Tibial nerve (tissue), 4 donors: ENCODE measurements at places on chromosomes 16 and 17. TPM values are rescaled to one million over a fixed set of nuclear protein-coding genes. Genes with fewer than 3 reads are reported as not detected.

DNA sequence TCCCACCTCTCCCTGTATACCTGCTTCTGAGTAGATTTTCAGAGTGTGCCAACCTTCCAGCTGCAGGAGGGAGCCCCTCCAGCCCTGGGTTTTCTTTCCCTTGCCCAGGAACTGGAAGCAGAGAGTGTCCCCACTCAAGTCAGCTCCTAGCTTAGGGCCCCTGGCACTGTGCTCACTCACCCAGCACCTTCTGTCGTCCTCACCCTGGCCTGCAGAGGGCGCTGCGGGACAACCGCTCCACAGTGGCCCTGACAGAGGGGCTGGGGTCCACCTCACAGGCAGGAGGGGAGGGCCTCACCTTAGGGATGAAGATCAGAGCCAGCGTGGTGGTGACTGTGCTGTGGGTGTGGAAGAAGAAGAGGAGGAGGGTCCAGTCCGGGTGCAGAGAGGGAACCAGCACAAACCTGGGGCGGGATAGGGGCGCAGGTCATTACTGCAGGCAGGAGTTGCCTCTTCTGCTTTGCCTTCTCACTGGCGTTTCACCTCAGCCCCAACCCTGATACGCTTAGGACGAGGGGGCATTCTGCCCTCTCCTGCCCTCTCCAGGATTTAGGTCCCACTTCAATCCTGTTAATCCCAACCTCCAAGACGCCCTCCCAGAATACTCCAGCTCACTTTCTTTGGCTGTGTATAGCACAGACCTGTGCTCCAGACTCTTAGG, 10.0 kb downstream of the GPR179 start:
- H3K4me3 ChIP-seq: no peak overlapping the region
- no peaks in the 10 kb centered on the region for H3K27me3 ChIP-seq
- no peaks in the 10 kb centered on the region for H3K36me3 ChIP-seq
- no peak for DNase-seq

DNA sequence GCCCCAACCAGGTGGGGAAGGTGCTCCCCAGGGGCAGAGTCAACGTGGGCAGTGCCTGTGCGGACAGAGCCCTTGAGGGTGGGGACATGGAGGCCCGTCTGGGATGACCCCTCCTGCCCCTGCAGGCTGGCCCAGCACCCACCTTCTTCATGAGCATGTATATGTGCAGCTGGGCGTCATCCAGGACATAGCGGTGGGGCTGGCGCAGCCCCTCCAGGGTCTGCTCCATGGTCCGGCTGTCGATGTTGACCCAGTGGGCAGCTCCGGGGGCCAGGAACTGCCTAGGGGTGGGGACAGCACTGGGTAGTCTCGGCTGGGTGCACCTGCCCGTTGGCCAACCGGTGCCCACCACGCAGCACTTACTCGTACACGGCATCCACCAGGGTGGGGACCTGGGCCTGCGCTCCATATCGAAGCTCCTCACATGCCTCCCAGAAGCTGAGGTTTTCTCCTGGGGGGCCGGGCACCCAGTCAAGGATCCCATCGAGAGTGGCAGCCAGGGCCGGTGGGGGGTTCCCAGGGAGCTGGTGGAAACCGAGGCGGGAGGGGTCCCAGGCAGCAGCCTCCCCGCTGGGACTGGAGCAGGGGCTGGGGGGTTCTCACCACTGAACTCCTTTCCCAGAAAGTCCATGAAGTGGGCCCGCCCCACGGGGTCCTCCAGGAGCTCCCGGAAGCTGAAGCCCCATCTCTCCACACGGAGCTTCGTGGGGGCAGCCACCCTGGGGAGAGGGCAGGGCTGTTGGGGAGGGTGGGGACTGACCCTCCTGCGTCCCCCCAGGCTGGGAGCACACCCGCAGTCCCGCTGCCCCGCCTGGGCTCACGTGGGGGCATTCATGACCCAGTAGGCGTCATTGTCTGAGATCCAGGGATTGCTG, 5.1 kb downstream of the RGS11 start:
- H3K4me3 ChIP-seq: no peak overlapping the region
- H3K27ac ChIP-seq: no peak overlapping the region
- no peak for DNase-seq
- H3K27me3 ChIP-seq: no peaks in the 10 kb centered on the region

Gene MT4
- total RNA-seq: not detected

DNA sequence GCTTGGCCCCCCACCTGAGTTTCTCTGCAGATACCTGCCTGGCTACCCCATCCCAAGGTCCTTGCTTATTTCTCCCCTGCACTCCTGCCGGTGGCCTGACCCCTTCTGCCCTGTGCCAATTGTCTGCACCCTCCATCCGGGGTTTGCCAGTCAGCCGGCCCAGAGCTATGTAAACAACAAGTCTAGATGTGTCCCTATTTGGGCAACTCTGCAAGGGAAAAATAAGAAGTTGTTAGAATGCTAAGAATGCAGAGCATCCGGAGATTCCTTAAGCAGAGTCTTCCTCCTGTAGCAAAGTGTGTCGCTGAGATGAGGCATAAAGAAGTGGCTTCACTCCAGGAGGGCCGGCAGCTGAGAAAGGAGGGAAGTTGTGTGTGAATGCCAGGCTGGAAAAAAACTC, 46.6 kb downstream of the RGS9 start:
- no peaks in the 10 kb centered on the region for H3K36me3 ChIP-seq
- no peak overlapping the region for H3K27ac ChIP-seq
- no peaks in the 10 kb centered on the region for H3K27me3 ChIP-seq
- no peak overlapping the region for H3K4me3 ChIP-seq

Gene OTOP2
- total RNA-seq: not detected

GRCh38 chr16:70018254-70018653, 67.1 kb downstream of the CLEC18A start:
- H3K36me3 ChIP-seq: peaks cover 67% of the 10 kb centered on the region
- H3K27ac ChIP-seq: no peak overlapping the region
- no peak for DNase-seq
- H3K4me3 ChIP-seq: no peak overlapping the region
- no peaks in the 10 kb centered on the region for H3K4me1 ChIP-seq

DNA sequence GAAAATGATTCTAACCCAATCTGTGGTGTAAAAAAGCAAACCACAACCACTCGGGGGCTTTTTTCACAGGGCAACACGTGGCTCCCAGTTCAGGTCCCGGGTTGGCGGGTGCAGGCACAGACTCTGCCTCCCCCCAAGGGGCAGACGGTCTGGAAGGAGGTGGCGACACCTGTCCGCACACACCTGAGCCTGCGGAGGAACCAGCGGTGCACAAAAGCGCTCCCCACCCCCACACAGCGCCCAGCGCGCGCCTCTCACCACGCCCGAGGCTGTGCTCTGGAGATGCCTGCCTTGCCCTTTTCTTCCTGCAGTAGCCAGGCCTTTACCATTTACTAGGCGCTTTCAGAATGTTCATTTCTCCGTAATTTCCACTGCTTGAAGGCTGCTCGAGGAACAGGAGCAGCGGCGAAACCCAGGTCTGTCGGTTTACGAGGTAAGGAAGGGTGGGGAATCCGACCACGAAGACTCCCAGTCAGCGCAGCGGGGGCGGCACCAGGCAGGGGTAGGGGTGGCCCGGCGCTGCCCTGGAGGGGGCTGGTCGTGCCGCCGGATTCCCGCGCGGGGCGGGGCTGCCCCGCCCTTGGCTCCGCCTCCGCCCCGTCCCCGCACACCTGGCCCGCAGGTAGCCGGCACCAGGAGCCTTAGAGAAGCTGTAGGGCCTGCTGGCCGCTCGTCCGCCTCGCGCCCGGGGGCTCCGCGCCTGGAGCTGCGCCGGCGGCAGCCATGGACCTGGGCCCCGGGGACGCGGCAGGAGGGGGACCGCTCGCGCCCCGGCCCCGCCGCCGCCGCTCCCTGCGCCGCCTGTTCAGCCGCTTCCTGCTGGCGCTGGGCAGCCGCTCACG, at the start of gene USP43:
TSS of gene USP43 (plus strand) at position 608 of the 842 bp plus-strand sequence. CDS start at position 724, 116 bp downstream.
- no peaks in the 10 kb centered on the region for H3K4me1 ChIP-seq
- H3K27me3 ChIP-seq: no peaks in the 10 kb centered on the region
- no peak within 1 kb of the TSS for H3K27ac ChIP-seq
- H3K36me3 ChIP-seq: no peaks in the 10 kb centered on the region
- no peak for DNase-seq

DNA sequence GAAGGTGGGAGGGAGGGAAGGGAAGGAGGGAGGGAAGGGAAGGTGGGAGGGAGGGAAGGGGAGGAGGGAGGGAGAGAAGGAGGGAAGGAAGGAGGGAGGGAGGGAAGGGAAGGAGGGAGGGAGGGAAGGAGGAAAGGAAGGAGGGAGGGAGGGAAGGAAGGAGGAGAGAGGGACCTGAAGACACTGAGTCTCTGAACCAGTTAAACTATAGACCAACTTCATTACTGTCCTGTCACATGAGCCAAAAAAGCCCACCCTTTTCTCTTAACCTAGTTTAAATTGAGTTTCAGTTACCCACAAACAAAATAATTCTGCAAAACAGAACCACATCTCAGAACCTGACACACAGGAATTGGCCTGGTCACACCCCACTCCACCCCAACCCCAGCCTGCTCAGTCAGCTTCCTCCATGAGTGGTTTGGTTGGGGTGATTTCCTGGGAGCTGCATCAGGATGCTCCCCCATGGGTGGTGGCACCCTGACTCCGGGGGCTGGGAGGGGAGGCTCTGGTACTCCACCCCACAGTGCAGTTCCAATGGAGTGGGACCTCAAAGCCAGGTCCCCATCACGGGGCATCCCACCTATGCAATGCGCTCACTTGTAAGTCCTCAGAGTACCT, 4.7 kb upstream of the PRR29 start:
- no peak overlapping the region for H3K27ac ChIP-seq
- no peak for DNase-seq
- no peaks in the 10 kb centered on the region for H3K36me3 ChIP-seq
- H3K27me3 ChIP-seq: peaks cover 63% of the 10 kb centered on the region
- H3K4me1 ChIP-seq: no peaks in the 10 kb centered on the region

GRCh38 chr17:4856271-4856936, 23.3 kb downstream of the MINK1 start:
- DNase-seq: no peak
- H3K36me3 ChIP-seq: no peaks in the 10 kb centered on the region
- H3K4me1 ChIP-seq: peaks cover 24% of the 10 kb centered on the region
- H3K4me3 ChIP-seq: no peak overlapping the region

Gene PRSS27
- total RNA-seq: 2.4 TPM

Gene TMEM100
- total RNA-seq: 33.4 TPM

- no peak for DNase-seq
- no peaks in the 10 kb centered on the region for H3K27me3 ChIP-seq
- no peak overlapping the region for H3K4me3 ChIP-seq
Observed at GRCh38 chr17:40487371-40488020, 13.9 kb downstream of the TNS4 start.

GRCh38 chr16:49352892-49353291, 20.7 kb upstream of the C16orf78 start:
- no peaks in the 10 kb centered on the region for H3K36me3 ChIP-seq
- peaks cover 24% of the 10 kb centered on the region for H3K27me3 ChIP-seq
- no peaks in the 10 kb centered on the region for H3K4me1 ChIP-seq
- H3K27ac ChIP-seq: no peak overlapping the region
- DNase-seq: no peak
- H3K4me3 ChIP-seq: no peak overlapping the region

Gene CYGB
- total RNA-seq: 40.2 TPM

Gene EIF3C
- total RNA-seq: 158 TPM

- no peak overlapping the region for H3K4me3 ChIP-seq
- H3K36me3 ChIP-seq: peaks cover 91% of the 10 kb centered on the region
- DNase-seq: no peak
- H3K4me1 ChIP-seq: no peaks in the 10 kb centered on the region
- no peaks in the 10 kb centered on the region for H3K27me3 ChIP-seq
- no peak overlapping the region for H3K27ac ChIP-seq
Observed at GRCh38 chr17:49715216-49715615, 7.5 kb upstream of the SLC35B1 start.

- DNase-seq: no peak
- H3K27ac ChIP-seq: peak within 1 kb of the TSS; percentile 92
- peak within 1 kb of the TSS; percentile 87 for H3K4me3 ChIP-seq
- no peaks in the 10 kb centered on the region for H3K27me3 ChIP-seq
- H3K36me3 ChIP-seq: peaks cover 2% of the 10 kb centered on the region
- peaks cover 11% of the 10 kb centered on the region for H3K4me1 ChIP-seq
Observed at GRCh38 chr17:19378416-19379360, at the start of gene MAPK7. Gene MAPK7, plus strand, starts transcription at chr17:19378498. Its CDS starts 403 bp downstream, at chr17:19378901.

DNA sequence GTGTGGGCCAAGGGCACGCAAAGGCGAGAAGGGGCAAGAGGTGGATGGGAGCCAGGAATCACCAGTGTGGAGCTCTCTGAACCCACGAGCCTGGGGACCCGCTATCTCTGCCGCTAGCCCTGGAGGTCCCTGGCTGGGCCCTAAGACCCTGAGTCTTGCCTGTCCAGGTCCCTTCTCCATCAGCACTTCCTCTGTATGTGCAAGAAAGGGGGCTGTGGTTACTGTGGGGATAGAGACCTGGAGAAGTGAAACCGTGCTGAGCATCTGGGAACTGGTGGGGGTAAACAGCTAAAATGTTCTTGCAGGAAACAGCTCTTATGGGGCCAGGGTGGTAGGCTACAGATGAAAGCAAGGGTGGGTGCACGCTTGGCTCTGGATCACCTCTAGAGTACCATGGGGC, 3.1 kb downstream of the SPNS3 start:
- no peaks in the 10 kb centered on the region for H3K4me1 ChIP-seq
- H3K27ac ChIP-seq: no peak overlapping the region
- no peak overlapping the region for H3K4me3 ChIP-seq
- DNase-seq: no peak
- no peaks in the 10 kb centered on the region for H3K27me3 ChIP-seq
- H3K36me3 ChIP-seq: no peaks in the 10 kb centered on the region

Gene TNFRSF17
- total RNA-seq: not detected

DNA sequence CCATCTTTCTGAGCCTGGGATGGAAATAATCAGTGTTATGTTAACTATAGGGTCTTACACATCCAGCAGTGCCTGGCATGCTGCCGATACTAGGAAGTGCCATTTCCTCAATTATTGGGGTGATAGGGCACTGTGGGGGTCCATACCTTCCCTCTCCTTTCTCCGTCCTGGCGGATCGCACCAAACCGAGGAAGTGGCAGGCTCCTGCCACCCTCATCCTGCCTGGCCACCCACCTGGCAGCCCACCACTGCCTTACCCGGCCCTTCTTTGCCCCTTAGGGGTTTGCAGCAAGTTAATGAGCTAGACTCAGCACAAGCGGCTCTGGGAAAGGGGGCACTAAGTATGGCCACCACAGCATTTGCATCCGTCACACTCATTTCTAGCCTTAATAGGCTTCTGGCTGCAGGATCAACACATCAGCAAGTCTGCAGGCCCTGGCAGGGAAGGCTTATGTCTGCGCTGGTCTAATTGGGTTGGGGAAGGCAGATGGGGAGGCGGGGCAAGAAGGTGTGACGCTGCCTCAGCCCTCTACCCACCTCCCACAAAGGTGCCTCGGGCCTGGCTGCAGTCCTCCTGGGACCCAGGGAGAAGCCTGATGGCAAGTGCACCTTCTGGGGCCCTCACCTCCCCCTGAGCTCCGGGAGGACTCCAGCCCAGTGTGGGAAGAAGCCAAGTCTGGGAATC, 28.6 kb downstream of the DCAKD start:
- H3K4me3 ChIP-seq: no peak overlapping the region
- peaks cover 35% of the 10 kb centered on the region for H3K36me3 ChIP-seq
- no peak overlapping the region for H3K27ac ChIP-seq
- peaks cover 36% of the 10 kb centered on the region for H3K4me1 ChIP-seq

Gene PLXDC1
- total RNA-seq: 34.1 TPM

GRCh38 chr16:11538880-11539279, 47.8 kb downstream of the LITAF start:
- H3K27me3 ChIP-seq: no peaks in the 10 kb centered on the region
- H3K27ac ChIP-seq: no peak overlapping the region
- no peak for DNase-seq
- H3K36me3 ChIP-seq: no peaks in the 10 kb centered on the region

Gene TAC4
- not detected for total RNA-seq
